ENCODE measurements at places on chromosomes 1 and 21. TPM values are rescaled to one million over a fixed set of nuclear protein-coding genes. Genes with fewer than 3 reads are reported as not detected.

APP gene
- total RNA-seq: 1,335 TPM

GRCh38 chr1:172394141-172394751 lies 26.2 kb upstream of the C1orf105 start:
- no peak for DNase-seq

ALG14 gene
- total RNA-seq: 2.8 TPM

GRCh38 chr1:93965256-93965655 lies 56.0 kb upstream of the GCLM start:
- no peak for DNase-seq

DNA sequence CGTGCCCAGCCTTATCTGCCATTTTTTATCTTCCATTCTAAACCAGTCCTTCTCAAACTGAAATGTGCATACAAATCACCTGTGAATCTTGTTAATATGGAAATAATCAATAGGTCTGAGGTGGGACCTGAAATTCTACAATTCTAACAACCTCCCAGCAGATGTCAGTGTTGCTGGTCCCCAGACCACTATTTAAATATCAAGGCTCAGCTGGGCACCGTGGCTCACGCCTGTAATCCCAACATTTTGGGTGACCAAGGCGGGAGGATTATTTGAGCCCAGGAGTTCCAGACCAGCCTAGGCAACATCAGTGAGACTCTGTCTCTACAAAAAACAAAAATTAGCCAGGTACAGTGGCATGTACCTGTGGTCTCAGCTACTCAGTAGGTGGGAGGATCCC lies 4.1 kb downstream of the UQCRHL start:
- DNase-seq: no peak

GRCh38 chr21:42309753-42310213 lies 5.4 kb downstream of the TFF3 start:
- DNase-seq: no peak

- DNase-seq: no peak
Observed at GRCh38 chr1:205118752-205119151, 3.0 kb downstream of the RBBP5 start.

DNA sequence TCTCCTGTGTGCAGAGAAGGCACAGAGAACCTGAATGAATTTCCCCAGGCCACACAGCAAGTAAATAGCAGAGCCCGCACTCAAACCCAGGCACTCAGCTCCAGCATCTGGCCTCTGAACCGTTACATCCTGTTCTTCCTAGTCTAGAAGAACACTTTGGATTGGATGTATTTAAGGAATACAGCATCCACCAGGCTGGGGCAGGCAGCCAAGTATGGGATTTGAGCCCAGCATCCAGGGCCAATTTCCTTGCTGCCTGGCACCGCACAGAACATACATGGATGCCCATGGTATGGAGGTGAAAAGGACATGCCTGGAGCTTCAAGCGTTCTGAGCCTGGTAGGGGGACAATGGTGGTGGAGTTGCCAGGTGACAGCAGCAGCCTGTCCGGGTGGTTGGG lies 9.7 kb downstream of the AJAP1 start:
- DNase-seq: no peak
